ENCODE measurements at places on chromosomes 7 and 10. TPM values are rescaled to one million over a fixed set of nuclear protein-coding genes. Genes with fewer than 3 reads are reported as not detected.

PHKG1 gene
- total RNA-seq: 1.9 TPM

LIPF gene
- not detected for total RNA-seq

RBP3 gene
- total RNA-seq: not detected

SLC26A5 gene
- total RNA-seq: not detected

ACHE gene
- total RNA-seq: 1.8 TPM

MEST gene
- total RNA-seq: not detected

HERPUD2 gene
- 32.1 TPM for total RNA-seq

LAMTOR4 gene
- 169 TPM for total RNA-seq

SPDYE5 gene
- total RNA-seq: not detected

ARID5B gene
- total RNA-seq: 17.1 TPM

NPC1L1 gene
- total RNA-seq: not detected

UPK3B gene
- total RNA-seq: not detected

HPSE2 gene
- total RNA-seq: 0.03 TPM

ATAD1 gene
- 80.5 TPM for total RNA-seq

CYCS gene
- 359 TPM for total RNA-seq

AS3MT gene
- 0.21 TPM for total RNA-seq

ZC3HAV1L gene
- 16.2 TPM for total RNA-seq

OR2A12 gene
- not detected for total RNA-seq

STEAP1 gene
- total RNA-seq: 20.7 TPM

STAG3 gene
- total RNA-seq: 3.4 TPM

ABCB8 gene
- 55.7 TPM for total RNA-seq

MMRN2 gene
- total RNA-seq: 0.08 TPM

LBX1 gene
- not detected for total RNA-seq

SNX10 gene
- 203 TPM for total RNA-seq

CALHM2 gene
- total RNA-seq: not detected

IFIT1B gene
- total RNA-seq: not detected

DNAJB12 gene
- total RNA-seq: 32.0 TPM

LRRD1 gene
- total RNA-seq: not detected

INA gene
- total RNA-seq: 0.37 TPM

RBP4 gene
- total RNA-seq: not detected

GPR26 gene
- 0.03 TPM for total RNA-seq

USP6NL gene
- total RNA-seq: 33.8 TPM

ZP3 gene
- total RNA-seq: 5.0 TPM

PCGF5 gene
- 24.4 TPM for total RNA-seq

NME8 gene
- not detected for total RNA-seq

SKIDA1 gene
- 0.32 TPM for total RNA-seq

OR9A2 gene
- total RNA-seq: not detected

CNPY1 gene
- total RNA-seq: not detected

CRTAC1 gene
- total RNA-seq: 2.6 TPM

TMEM229A gene
- 1.5 TPM for total RNA-seq

NANOS1 gene
- 5.7 TPM for total RNA-seq

PRF1 gene
- not detected for total RNA-seq

HYAL4 gene
- total RNA-seq: not detected

CALY gene
- total RNA-seq: not detected

GNG11 gene
- total RNA-seq: 40.3 TPM

GPAM gene
- 17.8 TPM for total RNA-seq

JAKMIP3 gene
- total RNA-seq: 0.03 TPM

SAMD9L gene
- total RNA-seq: 2.4 TPM

CABCOCO1 gene
- total RNA-seq: 0.40 TPM

GRM3 gene
- not detected for total RNA-seq

NRBF2 gene
- 56.2 TPM for total RNA-seq

TMEM176B gene
- 0.63 TPM for total RNA-seq

BTBD16 gene
- not detected for total RNA-seq

GRID2IP gene
- not detected for total RNA-seq

DENND2A gene
- total RNA-seq: 0.16 TPM

FBXO24 gene
- total RNA-seq: 0.55 TPM

ACADSB gene
- total RNA-seq: 8.4 TPM

NPFFR1 gene
- not detected for total RNA-seq

SPDYE8 gene
- not detected for total RNA-seq
